ENCODE measurements at places on chromosomes 1 and 21.
A peak's percentile ranks its signal among the peaks of the same experiment; 100 is the strongest.

DNA sequence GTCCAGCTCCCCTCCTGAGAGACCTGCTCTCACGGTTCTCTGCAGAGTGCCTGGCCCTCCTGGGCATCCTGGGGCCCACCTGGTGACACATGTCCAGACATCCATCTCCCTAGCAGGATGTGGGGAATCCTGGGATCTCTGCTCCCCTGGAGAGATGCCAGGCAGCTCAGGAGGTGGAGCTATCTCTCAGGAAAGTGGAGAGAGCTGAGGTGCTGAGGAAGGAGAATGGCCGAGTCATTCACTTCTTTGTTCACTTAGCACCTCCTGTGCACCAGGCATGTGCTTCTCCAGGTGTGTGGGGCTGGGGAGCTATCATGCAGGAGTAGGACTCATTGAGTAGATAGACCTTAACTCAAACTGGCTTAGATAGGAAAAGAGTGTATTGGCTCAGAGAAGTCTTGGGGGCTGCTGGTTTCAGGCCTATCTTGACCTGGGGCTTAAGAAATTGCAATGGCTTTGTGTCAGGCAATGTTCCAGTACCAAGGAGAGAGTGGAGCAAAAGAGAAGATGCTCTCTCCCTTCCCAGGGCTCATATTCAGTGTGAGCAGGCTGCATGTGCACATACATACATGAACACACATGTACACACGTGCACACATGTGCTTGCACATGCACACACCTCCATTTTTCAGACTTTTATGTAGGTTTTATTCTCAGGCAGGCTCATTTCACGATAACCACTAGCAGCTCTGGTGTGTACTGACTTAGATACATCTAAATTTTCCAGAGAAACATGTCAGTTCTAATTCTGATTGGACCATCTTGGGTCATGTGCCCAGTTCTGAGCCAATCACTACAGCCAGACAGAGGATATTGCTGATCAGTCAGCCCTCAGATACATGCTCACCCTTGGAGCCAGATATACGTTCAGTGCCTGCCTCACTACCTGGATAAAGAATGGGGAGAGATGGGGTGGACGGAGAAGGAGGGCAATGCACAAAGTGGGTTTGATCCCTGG, 437.6 kb downstream of the PTPRU start:
- no peak for DNase-seq

DNA sequence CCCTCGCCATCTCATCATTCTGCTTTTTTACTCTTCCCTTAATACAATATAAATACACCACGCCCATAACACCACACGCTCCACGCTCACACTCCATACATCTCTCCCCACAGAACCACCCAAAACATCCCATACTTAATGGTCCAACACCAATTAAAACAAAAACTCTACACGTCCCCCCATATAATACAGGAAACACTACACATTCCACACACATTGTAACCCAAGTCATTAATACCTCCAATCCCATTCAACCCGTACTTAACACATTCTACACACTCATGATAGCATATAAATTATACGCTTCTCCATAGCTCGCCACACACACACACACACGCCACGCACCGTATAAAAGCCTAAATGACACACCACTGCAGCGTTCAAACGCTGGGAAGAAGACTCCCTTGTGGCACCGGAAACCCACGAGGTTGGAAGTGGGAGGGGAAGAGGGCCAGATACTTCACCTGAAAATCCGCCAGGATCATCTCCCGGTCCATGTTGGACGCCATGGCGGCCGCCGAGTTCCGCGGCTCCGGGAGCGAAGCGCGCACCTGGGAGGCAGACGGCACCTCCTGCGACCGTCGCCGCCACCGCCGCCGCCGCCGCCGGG, 659 bp downstream of the FAF1 start:
- peak; percentile 43 for DNase-seq

GRCh38 chr1:64975740-64976139, 9.4 kb upstream of the JAK1 start:
- no peak for DNase-seq

GRCh38 chr1:7042322-7043190, 257.3 kb downstream of the CAMTA1 start:
- no peak for DNase-seq

- DNase-seq = no peak
These were observed 76.9 kb upstream of the B3GALT5 start for GRCh38 chr21:39535646-39536437.

- no peak for DNase-seq
These were observed 976.9 kb downstream of the BRINP3 start for GRCh38 chr1:189500778-189501177.

GRCh38 chr1:39182804-39183203, 21.7 kb upstream of the MACF1 start:
- DNase-seq = no peak

DNA sequence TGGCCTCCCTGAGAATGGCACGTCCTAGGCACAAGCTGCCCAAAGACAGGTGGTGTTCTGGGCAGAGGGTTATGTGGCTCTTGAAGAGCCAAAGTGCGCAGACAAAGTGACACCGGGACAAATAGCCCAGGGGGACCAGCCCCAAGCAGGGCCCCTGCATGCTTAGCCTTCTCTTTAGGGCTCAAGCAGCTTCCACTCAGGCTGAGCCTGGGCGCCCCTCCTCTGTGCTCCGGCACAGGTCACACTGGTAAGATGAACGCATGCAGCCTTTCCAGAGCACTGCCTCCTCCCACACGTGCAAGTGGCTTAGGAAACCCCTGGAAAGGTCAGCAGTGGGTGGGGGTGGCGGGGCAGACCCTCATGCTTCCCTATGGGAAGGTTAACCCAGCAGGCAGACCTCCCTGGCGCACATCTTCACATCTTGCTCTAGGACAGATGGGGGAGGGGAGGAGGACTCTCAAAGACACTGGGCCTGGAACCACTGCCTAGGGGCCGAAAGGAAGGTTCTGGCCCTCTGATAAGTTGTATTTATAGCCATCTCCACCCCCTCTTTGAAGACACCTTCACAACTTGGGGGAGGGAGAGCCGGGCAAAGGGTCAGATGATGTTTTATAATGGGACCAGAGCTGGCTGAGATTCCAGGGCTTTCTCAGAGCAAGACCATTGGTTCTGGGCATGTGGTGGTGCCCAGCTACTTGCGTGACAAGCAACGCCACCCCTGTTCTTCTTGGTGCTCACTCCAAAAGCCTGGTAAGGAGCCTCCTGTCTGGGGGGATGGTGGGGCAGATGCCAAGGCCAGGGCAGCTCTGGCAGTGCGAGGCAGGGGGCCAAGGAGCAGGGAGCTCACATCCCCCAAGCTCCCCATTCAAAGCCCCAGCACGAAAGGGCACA, 5.5 kb downstream of the KLHL21 start:
- no peak for DNase-seq

GRCh38 chr1:245070836-245071615, 83.8 kb upstream of the KIF26B start:
- DNase-seq = no peak

- DNase-seq = no peak
These were observed 63.9 kb upstream of the GRIK3 start for GRCh38 chr1:37098237-37098636.

DNA sequence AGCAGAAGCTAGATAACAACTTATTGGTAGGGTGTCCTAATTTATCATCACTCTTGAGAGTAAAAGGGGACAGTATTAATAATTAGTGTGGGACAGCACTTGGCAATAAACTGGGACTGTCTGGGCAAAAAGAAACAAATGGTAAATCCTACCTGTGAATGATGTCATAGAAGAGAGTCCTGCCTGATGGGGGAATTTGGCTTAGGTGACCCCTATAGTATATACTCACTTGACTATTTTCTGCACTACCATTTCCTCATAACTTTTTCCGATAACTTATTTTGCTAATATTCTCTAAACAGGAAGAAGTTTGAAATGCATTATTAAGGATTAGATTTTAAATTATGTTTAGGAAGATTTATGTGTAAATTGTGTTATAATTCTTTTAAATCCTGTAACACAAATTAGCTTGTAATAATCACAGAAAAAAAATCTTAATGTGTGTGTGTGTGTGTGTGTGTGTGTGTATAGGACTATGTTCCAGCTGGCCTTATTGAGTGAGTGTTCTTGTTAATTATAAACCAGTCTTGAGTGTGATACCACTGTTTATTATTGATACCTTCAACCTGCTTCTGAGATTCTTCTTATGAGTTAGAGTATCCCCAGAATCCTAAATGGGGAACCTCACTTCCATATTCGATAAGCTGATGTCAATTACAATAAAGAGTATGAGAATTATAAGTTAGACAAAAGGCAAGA, 144.2 kb upstream of the C1orf105 start:
- no peak for DNase-seq

GRCh38 chr1:227427411-227427810, 109.1 kb upstream of the CDC42BPA start:
- no peak for DNase-seq

DNA sequence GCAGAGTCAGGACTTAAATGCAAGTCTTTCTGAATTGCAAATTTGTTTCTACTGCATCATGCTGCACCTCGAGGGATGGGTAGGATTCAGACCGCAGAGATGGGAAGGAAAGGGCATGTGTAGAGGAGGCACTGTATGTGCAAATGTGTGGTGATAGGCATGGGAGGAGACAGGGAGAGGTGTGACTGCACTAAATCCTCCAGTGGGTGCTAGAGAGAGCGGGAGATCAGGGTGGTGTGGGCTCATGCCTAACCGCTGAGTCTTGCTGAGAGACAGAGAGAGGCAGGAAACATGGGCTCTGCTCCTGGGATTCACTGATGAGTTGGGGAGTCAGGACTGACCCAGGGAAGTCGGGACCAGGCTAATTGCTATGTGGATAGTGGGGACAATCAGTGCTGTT, 61.1 kb downstream of the PTPRU start:
- no peak for DNase-seq

DNA sequence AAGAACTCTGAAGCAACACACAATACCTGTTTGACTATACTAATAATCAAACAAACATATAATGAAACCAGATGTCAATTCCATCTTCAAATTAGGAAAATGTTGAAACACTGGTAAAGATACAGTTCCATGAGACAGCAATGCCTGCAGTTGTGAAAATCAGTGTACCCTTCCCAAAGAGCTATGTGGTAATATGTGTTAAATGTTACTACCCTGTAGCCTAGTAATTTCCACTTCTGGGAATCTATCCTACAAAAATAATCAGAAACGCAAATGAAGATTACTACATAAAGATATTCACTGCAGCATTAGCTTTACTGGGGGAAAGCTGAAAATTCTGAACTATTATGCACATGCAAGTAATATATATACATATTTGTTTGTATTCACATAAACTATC, 16.9 kb downstream of the GLIS1 start:
- no peak for DNase-seq

- DNase-seq = no peak
These were observed 9.9 kb upstream of the COG2 start for GRCh38 chr1:230632273-230632873.

GRCh38 chr1:198498103-198498385, 42.4 kb downstream of the ATP6V1G3 start:
- no peak for DNase-seq

- no peak for DNase-seq
These were observed 307.0 kb upstream of the USP25 start for GRCh38 chr21:15422783-15423182.

DNA sequence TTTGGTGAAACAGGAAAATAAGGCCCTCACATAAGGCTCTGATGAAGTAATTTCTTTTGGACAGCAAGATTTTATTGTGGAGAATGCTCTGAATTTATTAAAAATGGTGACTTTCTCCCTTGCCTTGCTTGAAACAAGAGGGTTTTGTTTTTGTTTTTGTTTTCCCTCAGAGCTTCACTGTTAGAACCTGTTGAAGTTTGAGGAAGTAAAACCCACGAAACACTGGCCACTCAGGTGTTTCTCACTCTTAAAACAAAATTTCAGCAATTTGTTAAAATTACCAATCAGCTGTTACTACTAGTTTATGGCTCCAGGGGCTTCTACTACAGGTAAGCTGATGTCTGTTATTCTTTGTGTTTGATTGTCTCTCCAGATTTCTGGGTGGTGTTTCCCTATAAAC, 112.6 kb upstream of the B3GALT2 start:
- DNase-seq = no peak

GRCh38 chr1:203592730-203593129, 33.9 kb upstream of the ATP2B4 start:
- no peak for DNase-seq

DNA sequence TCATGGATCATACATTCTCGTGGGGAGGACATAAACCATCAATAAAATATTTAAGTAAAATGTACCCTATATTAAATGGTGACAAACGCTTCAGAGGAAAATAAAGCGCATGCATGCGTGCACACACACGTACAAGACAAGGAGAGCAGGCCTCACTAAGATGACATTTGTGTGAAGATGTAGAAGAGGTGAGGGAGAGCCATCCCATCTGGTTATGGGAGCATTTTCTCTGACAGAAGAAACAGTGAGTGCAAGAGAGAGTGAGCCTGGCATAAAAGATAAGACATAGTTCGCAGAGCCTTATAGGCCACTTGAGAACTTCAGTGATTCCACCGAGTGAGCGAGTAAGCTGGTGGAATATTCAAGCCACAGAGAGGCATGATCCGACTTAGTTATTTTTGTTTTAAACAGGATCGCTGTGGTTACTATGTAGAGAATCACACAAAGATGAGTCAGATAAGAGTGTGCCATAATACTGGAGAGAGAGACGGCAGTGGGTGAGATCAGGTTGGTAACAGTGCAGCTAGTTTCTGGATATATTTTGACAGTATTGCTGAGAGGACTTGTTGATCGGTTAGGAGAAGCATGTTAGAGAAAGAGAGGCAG, 624.2 kb downstream of the PLPP3 start:
- no peak for DNase-seq

GRCh38 chr1:72280711-72281110, 1.6 kb downstream of the NEGR1 start:
- no peak for DNase-seq

- DNase-seq = no peak
These were observed 5.0 kb downstream of the GAS5 start for GRCh38 chr1:173862769-173863223.

DNA sequence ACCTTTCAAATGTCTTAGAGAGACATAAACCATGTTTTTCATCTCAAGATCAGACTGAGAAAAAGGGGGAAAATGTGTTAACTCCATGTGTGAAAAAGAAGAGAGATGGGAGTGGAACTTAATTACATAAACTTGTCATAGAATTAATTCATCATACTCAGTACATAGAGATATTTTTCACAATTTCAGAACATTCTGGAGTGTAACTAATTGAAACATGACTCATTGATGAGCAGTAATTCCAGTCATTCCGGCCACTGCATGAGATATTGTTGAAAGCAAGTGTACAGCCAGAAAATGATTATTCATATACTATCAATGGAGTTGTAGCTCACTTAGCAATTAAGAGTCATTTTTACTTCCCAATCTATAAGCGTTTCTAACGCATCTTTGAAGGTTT, 739.3 kb downstream of the LTN1 start:
- DNase-seq = no peak

- DNase-seq = no peak
These were observed 12.0 kb downstream of the SLC35D1 start for GRCh38 chr1:67041841-67042503.
